AG10803 (cell line): ENCODE measurements at places on chromosomes 12 and 14.

DNA sequence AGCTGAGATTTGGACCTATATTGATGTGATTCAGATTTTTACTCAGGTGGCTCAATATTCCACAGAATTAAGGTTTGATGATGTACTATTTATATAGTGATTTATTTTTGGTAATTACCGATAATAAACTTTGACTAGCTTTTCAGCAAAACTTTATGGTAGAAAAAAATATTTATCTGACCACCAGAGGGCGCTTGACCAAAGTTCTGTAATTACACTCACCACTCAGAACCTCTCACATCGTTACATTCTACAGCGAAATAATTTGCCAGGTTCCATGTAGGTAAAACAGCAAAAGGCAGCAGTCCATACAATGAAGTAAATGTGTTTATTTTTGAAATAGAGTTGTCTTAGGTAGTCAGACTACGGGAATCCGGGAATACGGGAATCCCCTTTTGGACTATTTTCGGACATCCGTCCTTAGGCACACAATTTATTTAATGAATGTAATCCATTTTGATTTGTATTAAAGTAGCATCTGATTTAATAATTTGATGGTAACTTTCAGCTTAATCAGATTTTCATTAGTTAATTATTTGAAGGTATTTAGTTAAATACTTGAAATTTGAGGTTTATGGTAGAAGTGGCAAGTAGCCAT lies 143.0 kb upstream of the DDHD1 start:
- DNase-seq = peak; percentile 42

GRCh38 chr14:102323102-102323501 lies 3.6 kb downstream of the ZNF839 start:
- peak; percentile 88 for DNase-seq

- no peak for DNase-seq
These were observed 8.4 kb downstream of the NCKAP5L start for GRCh38 chr12:49819786-49820185.

DNA sequence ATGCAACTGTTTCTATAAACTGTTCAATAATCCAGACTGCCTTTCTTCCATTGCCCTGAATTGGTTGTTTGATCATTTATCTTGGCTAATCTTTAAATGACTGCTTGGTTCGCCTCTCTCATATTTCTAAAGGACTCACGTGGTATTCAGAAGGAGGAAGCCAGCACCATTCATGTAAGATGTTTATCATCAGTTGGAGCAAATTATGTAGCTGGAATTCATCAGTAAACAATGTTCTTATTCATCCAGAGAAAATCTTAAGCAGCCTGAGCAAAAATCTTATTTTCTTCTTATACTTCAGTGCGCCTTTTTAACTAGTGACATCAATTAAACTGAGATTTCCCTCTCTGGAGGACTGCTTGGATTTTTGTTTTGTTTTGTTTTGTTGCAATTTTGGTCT lies 538.7 kb upstream of the TMEM132C start:
- DNase-seq = peak; percentile 64

DNA sequence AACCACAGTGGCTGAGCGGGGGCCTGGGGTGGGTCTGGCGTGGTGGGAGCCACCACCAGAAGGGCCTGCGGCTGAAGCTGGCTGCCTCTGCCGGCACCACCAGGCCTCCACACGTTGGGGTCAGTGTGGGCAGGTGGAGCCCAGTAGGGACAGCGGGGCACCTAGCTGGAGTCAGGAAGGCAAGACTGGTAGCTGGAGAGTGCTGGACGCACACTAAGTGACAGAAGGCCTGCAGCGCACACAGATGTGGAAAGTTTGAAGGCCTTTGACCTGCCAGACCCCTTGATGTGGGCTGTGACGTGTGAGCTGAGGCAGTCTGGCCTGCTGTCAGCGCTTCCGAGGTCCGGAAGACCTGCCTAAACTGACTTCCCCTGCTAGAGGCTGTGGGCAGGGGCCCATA lies 26.3 kb downstream of the RIN3 start:
- DNase-seq = no peak

DNA sequence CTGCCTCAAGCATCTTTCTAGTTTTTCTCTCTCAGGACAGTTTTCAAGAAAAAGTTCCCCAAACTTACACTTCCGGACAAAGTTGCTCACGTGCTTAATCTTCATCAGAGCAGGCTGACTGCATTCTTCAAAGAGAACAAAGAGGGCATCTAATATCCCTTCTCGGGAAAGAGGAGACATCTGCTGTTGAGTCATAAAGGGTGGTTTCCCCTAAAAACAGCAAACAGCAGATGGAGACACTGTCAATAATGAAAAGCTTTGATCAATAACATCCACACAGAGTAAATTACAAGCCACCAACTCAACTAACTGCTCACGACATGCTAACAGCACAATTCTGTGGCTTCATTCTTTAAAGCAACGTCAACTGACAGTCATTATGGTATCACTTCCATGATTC lies 8.1 kb downstream of the CIT start:
- DNase-seq = peak; percentile 73

DNA sequence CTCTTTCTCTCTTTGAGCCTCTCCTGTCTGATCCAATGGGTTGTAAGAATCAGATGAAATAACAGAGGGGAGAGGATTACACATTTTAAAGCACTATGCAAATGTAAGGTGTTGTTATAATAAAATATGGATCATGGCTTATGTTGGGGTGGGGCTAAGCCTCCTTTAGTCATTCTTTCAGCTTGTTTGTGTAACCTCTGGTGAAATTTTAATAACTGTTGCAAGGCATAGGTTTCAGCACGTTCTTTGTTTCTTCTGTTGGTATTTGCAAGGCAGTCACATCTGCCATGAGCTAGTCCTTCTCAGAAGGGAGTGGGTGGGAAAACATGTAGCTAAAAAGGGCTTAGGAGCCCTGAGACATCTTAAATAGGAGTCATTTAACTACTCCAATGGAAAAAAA lies 74.8 kb upstream of the FRMD6 start:
- peak; percentile 80 for DNase-seq
